ENCODE measurements at places on chromosomes 13 and 19.

DNA sequence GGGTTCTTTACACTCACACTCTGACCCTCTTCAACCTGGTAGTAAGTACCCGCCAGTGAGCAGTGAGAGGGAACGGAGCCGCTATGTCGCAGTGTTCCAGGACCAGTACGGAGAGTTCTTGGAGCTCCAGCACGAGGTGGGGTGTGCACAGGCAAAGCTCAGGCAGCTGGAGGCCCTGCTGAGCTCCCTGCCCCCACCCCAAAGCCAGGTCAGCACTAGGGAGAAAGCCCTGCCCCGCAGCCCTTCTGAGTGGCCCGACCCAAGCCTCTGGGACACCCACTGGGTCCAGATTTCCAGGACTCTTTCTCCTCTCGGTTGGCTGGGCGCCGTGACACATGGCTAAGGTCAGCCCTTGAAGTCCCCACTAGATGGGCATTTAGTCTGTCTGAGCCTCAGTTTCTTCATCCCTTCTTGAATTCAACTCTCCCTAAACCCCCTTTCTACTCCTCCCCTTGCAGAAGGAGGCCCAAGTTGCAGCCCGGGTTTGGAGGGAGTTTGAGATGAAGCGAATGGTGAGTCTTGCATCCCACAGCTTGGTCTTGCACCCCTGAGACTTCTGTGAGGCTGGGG, 1.9 kb downstream of the OCEL1 start:
- no peak for DNase-seq

GRCh38 chr19:12664406-12665280, 1.9 kb downstream of the MAN2B1 start:
- no peak for DNase-seq

DNA sequence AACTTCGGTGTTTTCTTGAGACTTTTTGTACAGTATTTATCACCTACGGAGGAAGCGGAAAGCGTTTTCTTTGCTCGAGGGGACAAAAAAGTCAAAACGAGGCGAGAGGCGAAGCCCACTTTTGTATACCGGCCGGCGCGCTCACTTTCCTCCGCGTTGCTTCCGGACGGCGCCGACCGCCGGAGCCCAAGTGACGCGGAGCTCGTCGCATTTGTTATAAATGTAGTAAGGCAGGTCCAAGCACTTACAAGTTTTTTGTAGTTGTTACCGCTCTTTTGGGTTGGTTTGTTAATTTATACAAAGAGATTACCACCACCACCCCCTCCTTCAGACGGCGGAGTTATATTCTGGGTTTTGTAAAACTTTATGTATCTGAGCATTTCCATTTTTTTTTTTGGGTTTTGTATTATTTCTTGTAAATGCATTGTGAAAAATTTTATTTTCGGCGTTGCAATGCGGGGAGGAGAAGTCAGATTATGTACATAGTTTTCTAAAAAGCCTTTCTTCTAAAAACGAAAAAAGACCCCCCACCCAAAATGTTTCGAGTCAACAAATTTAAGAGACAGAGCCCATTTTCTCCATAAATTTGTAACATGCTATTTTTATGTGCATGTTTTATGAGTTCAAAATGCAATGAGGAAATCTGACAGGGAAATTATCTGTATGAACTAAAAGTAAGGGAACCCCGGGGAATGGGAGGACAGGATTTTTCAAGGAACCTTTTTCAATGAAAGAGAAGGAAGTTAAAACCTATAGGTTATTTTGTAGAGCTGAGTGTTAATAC, 2.3 kb downstream of the SOX1 start:
- DNase-seq = no peak

GRCh38 chr13:19053561-19053960, 128.1 kb downstream of the TUBA3C start:
- no peak for DNase-seq

All from kidney glomerular epithelial cell (primary cell).